ENCODE measurements at places on chromosomes 1 and 21.

- H3K27me3 ChIP-seq, result no peaks in the 10 kb centered on the region
- H3K36me3 ChIP-seq, result no peaks in the 10 kb centered on the region
- DNase-seq, result no peak
- no peaks in the 10 kb centered on the region for H3K4me1 ChIP-seq
- no peak overlapping the region for H3K4me3 ChIP-seq
Measured at GRCh38 chr1:70840260-70840953, 207.2 kb downstream of the PTGER3 start.

DNA sequence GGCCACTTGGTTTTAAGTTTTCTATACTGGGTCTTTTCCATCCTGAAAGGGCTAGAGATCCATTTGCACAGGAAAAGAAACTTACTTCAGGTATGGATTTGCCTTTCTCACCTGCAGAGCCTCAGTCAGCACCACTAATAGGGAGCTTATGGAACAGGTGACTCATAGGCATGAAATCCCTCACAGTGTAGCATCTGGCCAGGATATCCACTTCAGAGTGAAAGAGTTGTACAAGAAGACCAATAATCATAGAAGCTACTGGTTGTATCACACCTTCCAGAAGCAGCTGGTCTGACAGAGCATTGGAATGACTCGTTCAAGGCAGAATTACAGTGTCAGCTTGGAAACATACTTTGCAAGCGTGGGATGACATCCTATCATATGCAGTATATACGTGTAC, 26.3 kb upstream of the SYT14 start:
- no peaks in the 10 kb centered on the region for H3K27me3 ChIP-seq
- no peak overlapping the region for H3K27ac ChIP-seq
- H3K4me1 ChIP-seq, result no peaks in the 10 kb centered on the region
- H3K4me3 ChIP-seq, result no peak overlapping the region
- DNase-seq, result no peak
- no peaks in the 10 kb centered on the region for H3K36me3 ChIP-seq

- no peak for DNase-seq
- peaks cover 3% of the 10 kb centered on the region for H3K4me1 ChIP-seq
- no peaks in the 10 kb centered on the region for H3K27me3 ChIP-seq
- H3K4me3 ChIP-seq, result no peak overlapping the region
- H3K27ac ChIP-seq, result no peak overlapping the region
Measured at GRCh38 chr1:16324456-16324890, 27.8 kb downstream of the FBXO42 start.

DNA sequence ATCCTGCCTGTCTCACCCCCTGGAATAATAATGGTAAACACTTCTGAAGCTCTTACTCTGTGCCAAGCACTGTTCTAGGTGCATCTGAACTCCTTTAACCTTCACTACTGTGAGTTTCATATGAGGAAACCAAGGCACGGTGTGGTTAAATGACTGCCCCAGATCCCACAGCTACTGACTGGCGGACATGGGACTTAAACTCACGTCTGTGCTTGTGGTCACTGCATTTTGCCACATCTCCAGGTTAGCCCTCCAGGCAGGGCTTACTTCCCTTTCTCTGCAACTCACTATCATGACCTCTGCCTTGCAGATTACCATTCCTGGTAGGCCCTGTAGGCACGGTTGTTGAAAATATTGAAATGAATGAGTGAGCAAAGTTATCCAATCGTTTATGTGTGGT, 83.4 kb downstream of the ADSS2 start:
- H3K4me1 ChIP-seq, result peaks cover 2% of the 10 kb centered on the region
- H3K4me3 ChIP-seq, result no peak overlapping the region
- H3K36me3 ChIP-seq, result no peaks in the 10 kb centered on the region
- no peaks in the 10 kb centered on the region for H3K27me3 ChIP-seq

Measured in T-helper 2 cell treated with Interferon-gamma antibody and Interleukin-4, amounts not matched to agents 5 μg/mL and 100 μg/mL, for 36 hours (primary cell).